ENCODE measurements at places on chromosomes 12 and 14. TPM values are rescaled to one million over a fixed set of nuclear protein-coding genes. Genes with fewer than 3 reads are reported as not detected.

Gene COX8C
- not detected for total RNA-seq

Gene TMEM132C
- 0.25 TPM for total RNA-seq

Gene SRRM4
- total RNA-seq = not detected

Gene BDKRB1
- total RNA-seq = 3.2 TPM

Gene GPRC5D
- not detected for total RNA-seq

Gene CEBPE
- not detected for total RNA-seq

Gene ARHGEF40
- 66.9 TPM for total RNA-seq

Gene RASSF9
- total RNA-seq = 0.88 TPM

Gene LTBR
- 84.8 TPM for total RNA-seq

Gene LMO3
- 8.1 TPM for total RNA-seq

Gene TAS2R30
- 2.0 TPM for total RNA-seq

Gene SERPINA1
- total RNA-seq = 278 TPM

Gene PLXNC1
- total RNA-seq = 12.4 TPM

Gene ABCD2
- 0.17 TPM for total RNA-seq

Gene GCH1
- 20.4 TPM for total RNA-seq

Gene TAS2R8
- not detected for total RNA-seq

Gene SIX1
- total RNA-seq = not detected

Gene CMA1
- 1.3 TPM for total RNA-seq

Gene ANGEL1
- total RNA-seq = 15.3 TPM

Gene MPHOSPH9
- 15.5 TPM for total RNA-seq

Gene RTN1
- total RNA-seq = 0.84 TPM

Gene TSPAN8
- 1,657 TPM for total RNA-seq

Gene DNAI7
- not detected for total RNA-seq

Gene AKAP3
- total RNA-seq = 3.3 TPM

Gene C3AR1
- total RNA-seq = 7.9 TPM

Measured in colonic mucosa (tissue), 4 donors.